Endothelial cell (in vitro differentiated cells): ENCODE measurements at places on chromosomes 5 and 9. TPM values are rescaled to one million over a fixed set of nuclear protein-coding genes. Genes with fewer than 3 reads are reported as not detected.

DNA sequence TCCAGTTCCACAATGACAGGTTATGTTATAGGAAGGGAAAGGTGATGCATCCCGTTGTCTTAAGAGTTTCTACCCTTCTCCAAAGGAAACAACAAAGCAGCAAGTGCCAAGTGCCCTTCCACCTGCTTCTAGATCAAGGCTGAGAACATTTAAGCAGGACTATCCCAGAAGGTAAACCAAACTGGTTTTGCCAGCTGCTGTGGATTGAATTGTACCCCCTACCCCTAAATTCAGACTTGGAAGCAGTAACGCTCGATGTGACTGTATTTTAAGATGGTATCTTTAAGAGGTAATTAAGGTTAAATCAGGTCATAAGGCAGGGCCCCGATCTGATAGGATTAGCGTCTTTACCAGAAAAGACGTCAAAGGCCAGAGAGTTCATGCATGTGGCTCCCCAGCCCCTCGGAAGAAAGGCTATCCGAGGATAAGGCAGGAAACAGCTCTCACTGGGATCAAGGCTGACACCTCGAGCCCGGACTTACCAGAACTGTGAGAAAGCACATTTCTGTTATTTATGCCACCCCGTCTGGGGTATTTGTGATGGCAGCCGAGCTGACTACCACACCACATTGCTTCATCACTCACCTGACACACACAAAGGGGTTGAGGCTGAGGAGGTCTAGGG, 179.1 kb upstream of the RAI14 start:
- DNase-seq = no peak

- DNase-seq = no peak
These were observed 2.4 kb upstream of the UHRF2 start for GRCh38 chr9:6410633-6411032.

DNA sequence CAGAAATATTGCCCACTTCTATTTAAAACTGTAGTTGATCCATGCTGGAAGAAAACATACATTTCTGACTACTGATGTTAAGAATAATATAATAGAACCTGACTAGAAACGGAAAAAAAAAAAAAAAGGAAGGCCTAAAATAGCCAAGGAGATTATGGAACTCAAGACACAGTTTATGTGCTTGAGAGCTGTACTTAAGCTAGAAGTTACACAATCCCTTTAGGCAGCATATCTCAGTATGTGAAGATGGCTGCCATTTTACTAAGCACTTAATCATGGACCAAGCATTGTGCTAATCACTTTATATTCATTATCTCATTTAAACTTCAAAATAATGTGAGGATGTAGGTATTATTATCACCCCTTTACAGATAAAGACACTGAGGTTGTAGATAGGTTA, 73.0 kb upstream of the NR4A3 start:
- no peak for DNase-seq

FOXD4L4 gene
- total RNA-seq = 0.13 TPM

DNA sequence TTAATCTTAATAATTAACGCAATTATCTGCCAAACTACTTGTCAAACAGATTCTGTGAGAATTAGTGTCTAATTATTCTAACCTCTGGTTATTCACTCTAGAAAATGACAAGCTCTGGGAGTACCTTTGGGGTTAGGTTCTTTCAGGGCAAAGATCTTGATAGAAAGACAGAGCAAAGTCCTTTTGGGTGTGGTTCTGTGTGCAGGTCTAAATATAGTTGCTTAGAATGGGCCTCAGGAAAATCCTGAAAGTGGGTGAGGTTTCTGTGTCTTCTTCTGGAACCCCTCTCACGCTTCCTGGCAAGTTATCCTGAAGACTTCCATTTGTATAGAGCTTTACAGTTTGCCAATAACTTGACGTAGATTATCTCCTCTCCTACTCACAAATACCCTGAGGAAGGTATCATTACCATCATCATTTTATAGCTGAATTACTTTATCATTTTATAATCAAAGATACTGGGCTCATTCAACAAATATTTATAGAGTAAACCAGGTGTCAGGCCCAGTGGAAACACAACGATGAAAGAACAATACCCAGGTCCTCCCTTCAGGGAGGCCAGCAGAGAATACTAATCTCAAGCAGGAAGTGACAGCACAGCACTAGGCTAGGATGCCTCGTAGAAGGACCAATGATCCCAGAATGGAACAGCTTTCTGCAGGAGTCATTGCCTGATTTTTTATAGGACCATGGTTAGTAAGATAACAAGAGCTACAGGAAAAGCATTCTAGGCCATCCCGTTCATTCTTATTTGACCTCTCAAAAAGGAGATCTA, 27.6 kb upstream of the LHFPL2 start:
- no peak for DNase-seq

GRCh38 chr5:137596941-137597340, 97.8 kb upstream of the SPOCK1 start:
- DNase-seq = no peak

- DNase-seq = no peak
These were observed 107.7 kb downstream of the DMRT2 start for GRCh38 chr9:1157836-1158235.

EXD3 gene
- 19.9 TPM for total RNA-seq

GRCh38 chr9:133986774-133987445, 5.2 kb downstream of the VAV2 start:
- DNase-seq = no peak

GRCh38 chr5:166708291-166708690, 1583.2 kb upstream of the WWC1 start:
- DNase-seq = no peak

PTGDS gene
- total RNA-seq = not detected

DBH gene
- total RNA-seq = 0.08 TPM

GRCh38 chr9:83980395-83981125, at the start of gene RMI1:
Gene RMI1 (plus strand): TSS chr9:83980805. CDS start chr9:84000987, 20,182 bp downstream.
- peak; percentile 100 for DNase-seq

- no peak for DNase-seq
These were observed 46.3 kb upstream of the FOXE1 start for GRCh38 chr9:97806721-97807120.
